H1 (cell line): ENCODE measurements at places on chromosomes 5 and 9.

- H3K4me1 ChIP-seq = peaks cover 6% of the 10 kb centered on the region
- no peak overlapping the region for H3K4me3 ChIP-seq
- H3K36me3 ChIP-seq = no peaks in the 10 kb centered on the region
- H3K27me3 ChIP-seq = no peaks in the 10 kb centered on the region
- H3K27ac ChIP-seq = 0 out of 2 replicates have a peak overlapping the region, but pooled peaks have one; percentile 28
- DNase-seq = no peak
Observed at GRCh38 chr9:96612105-96612965, 7.3 kb downstream of the CDC14B start.

DNA sequence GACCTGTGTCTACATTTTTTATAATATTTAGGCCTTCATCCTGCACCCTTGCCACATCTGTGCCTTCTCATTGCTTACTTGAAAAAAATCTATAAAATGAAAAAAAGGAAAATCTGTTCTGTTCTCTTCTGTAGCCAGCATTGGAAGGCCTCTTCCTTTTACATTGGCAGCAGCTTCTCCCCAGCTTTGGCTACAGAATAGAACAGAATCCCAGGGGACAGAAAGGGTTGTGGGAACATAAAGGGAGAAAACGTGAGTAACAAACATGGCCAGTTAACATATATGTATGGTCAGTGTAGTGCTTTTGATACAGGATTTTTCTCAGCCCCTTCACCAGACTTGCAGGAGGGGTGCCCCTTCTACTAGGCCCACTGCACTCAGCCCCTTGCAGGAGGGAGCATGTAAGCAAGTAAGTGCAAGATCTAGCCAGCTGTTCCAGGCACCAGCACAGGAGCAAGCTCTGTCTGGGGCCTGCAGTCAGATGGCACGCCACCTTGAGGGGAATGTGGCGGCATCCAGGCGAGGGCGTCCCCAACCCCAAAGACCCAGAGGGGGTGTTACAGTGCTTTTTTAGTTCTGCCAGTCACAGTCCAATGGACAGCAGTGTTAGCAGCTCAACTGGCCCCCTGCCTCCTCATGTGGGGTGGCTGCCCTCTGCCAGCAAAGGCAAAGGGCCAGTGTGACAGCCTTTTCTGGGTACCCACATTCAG lies 330.5 kb upstream of the ZNF462 start:
- H3K36me3 ChIP-seq = no peaks in the 10 kb centered on the region
- H3K27me3 ChIP-seq = no peaks in the 10 kb centered on the region
- no peak overlapping the region for H3K27ac ChIP-seq
- no peaks in the 10 kb centered on the region for H3K4me1 ChIP-seq
- no peak for DNase-seq
- no peak overlapping the region for H3K4me3 ChIP-seq

- no peak overlapping the region for H3K27ac ChIP-seq
- no peak overlapping the region for H3K4me3 ChIP-seq
- peaks cover 3% of the 10 kb centered on the region; the same call in 1 of the 2 replicates for H3K27me3 ChIP-seq
- no peaks in the 10 kb centered on the region for H3K36me3 ChIP-seq
Observed at GRCh38 chr9:97808972-97809371, 44.1 kb upstream of the FOXE1 start.

DNA sequence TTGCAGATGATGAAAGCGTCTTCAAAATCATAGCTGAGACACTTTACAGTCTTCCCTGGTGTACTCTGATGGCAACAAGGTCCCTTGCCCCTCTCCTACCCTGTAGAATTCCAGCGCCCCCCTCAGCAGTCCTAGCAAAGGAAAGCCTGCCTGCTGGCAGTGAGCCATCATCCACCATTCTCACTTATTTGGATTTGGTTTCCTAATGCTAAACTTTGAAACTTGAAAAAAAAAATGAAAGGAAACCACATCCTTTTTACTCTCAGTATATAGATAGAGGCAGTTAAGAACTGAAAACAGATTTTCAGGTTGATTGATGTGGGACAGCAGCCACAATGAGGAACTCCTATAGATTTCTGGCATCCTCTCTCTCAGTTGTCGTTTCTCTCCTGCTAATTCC lies at the start of gene GZMA:
Gene GZMA (plus strand): TSS at position 299 of the 400 bp plus-strand sequence. CDS start 37 bp downstream, at position 336.
- no peaks in the 10 kb centered on the region for H3K27me3 ChIP-seq
- H3K36me3 ChIP-seq = no peaks in the 10 kb centered on the region

DNA sequence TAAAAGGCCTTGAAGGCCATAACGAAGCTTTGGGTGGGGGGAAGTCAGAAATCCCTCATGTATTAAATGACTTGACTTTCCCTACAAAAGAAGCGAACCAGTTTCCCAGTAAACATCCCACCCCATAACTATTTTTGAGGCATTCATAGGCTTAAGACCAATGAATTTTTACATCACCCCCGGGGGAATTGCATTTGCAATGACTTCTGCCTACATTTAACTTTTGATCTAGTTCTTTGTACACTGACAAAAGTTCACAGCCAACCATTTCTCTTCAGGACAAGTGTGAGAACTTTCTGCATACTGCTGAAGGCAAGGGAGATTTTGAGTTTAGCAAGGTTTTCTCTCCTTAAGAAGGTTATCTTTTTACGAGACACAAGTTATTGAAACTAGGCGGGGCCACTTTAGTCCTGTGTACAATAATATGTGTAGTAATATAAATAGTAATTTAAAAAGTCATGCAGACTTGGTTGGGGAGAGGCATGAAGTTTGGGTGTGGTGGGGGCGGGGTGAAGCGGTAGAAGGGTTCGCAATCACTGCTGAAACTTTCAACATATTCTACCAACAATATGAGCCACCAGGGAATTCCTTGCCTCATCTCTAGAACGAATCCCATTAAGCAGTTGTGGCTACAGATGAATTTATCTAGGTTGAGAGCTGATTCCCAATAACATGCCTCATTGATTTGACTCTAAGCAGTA lies 2.5 kb downstream of the TJP2 start:
- no peak for DNase-seq
- H3K4me1 ChIP-seq = peaks cover 15% of the 10 kb centered on the region
- H3K27me3 ChIP-seq = peaks cover 7% of the 10 kb centered on the region; the same call in 1 of the 2 replicates
- no peaks in the 10 kb centered on the region for H3K36me3 ChIP-seq
- no peak overlapping the region for H3K27ac ChIP-seq

- H3K36me3 ChIP-seq = no peaks in the 10 kb centered on the region
- H3K4me1 ChIP-seq = no peaks in the 10 kb centered on the region
- H3K27ac ChIP-seq = no peak overlapping the region
- DNase-seq = no peak
- no peaks in the 10 kb centered on the region for H3K27me3 ChIP-seq
- no peak overlapping the region for H3K4me3 ChIP-seq
Observed at GRCh38 chr9:126367139-126367538, 40.5 kb downstream of the MVB12B start.

- no peak overlapping the region for H3K4me3 ChIP-seq
- H3K4me1 ChIP-seq = no peaks in the 10 kb centered on the region; the same call in 1 of the 2 replicates
- H3K36me3 ChIP-seq = no peaks in the 10 kb centered on the region
- H3K27me3 ChIP-seq = no peaks in the 10 kb centered on the region
- no peak for DNase-seq
Observed at GRCh38 chr5:96340357-96340756, 92.7 kb downstream of the PCSK1 start.

- DNase-seq = no peak
- H3K36me3 ChIP-seq = peaks cover 10% of the 10 kb centered on the region
- peaks cover 18% of the 10 kb centered on the region for H3K4me1 ChIP-seq
- H3K27ac ChIP-seq = no peak overlapping the region
- H3K27me3 ChIP-seq = no peaks in the 10 kb centered on the region
Observed at GRCh38 chr5:151675611-151676313, 11.0 kb downstream of the SPARC start.

DNA sequence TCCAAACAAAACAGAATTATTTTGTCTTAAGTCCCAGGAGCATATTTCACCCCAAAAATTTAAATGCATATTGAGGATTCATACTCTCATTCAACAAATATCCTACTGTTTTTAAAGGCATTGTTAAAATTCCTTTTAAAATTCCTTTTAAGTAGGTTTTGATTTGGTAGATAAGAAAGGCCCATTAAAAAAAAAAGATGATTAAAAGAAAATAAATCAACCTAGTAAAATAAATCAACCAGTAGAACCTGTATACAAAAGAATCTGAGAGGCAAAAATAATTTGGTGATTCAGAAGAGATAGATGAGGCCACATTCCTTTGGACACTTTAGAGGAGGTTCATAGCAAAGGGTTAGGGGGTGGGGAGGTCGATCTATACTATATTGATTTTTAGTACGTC lies 585.3 kb upstream of the TLE4 start:
- no peaks in the 10 kb centered on the region for H3K27me3 ChIP-seq
- no peak for DNase-seq
- no peaks in the 10 kb centered on the region for H3K36me3 ChIP-seq
- H3K27ac ChIP-seq = no peak overlapping the region
